ENCODE measurements at places on chromosomes 7 and 10.

DNA sequence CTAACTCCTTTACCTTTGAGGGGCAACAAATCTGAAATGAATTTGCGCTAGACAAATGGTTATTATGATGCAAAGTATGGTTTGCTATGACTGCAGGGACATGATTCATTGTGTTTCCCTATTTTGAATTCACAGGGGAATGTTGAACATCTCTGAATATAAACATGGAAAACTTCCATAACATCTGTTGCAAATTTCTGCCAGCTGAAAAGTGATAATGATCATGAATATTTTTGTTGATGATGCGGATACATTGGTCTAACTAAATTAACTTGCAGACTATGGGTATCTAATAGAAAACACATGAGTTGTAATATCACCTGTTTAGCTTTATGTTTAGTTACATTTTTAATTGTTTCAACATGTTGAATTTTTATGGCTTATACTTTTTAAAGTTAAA is 1325.5 kb downstream of the REEP3 start:
- no peak for DNase-seq

GRCh38 chr10:34185998-34186397 is 629.1 kb downstream of the PARD3 start:
- DNase-seq = no peak

DNA sequence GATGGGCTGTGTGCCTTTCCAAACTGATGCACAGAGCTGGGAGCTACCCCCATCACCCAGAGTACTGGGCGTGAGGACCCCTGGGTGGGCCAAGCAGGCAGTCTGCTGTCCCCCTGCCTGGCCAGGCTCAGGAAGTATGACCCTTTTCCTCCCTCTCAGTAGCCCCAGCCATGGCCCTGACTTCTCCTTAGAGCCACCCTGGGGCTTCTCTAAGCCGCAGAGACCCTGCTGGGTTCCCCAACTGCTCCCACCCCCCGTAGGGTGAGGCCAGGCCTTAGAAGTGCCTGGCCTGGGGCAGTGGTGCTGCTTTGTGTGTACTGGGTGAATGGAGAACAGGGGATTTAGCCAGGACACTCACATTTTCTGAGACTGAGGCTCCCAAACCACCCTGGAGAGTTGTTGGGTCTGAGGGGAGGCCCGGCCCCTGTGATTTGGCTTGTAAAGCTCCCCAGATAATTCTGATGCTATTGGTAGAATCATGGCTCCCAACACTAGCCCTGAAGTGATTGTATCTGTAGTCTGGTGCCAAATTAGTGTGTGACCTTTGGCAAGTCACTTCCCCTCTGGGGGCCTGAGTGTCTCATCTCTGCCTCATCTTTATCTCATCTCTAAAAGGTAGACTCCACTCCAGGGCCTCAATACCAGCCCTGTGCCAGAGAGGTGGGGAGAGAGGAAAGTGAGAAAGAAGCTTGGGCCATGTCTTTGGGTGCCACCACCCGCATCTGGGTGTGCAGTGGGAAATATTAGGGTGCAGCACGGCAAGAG is 99.7 kb upstream of the PPIF start:
- no peak for DNase-seq

DNA sequence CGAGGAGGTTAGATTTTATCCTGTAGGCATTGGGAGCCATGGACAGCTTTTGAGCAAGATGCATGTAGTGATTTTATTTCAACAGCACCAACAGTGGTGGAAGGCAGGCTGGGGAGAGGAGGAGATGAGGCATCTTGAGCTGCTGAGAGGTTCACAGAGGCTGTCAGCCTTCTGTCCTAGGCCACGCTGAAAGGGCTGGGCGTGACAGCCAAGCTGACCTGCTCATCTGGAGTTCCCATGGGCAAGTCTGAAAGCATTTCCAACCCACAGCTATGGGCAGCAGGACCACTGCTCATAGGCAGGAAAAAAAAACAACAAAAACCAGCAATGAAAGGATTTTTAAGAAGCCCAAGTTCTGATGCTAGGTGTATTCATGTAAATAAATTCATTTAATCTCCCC is 7.7 kb downstream of the NEURL1 start:
- no peak for DNase-seq

DNA sequence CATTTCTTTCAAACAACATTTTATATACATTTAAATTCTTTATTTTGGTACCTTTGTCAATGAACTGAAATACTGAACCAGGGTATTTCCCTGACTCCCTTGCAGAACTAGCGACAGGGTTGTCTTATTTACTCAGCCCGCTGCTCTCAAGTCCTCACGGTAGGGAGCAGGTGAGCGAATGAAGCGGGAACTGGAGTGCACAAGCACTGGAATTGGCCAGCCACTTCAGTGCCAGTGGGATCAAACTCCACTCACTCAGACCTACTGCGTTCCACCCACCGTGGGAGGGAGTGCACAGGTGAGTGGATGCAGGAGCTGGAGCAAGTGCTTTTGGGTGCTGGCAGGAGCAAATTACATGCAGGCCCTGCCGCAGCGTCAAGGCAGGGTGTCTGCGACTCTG is 28.1 kb upstream of the NEUROD6 start:
- no peak for DNase-seq

DNA sequence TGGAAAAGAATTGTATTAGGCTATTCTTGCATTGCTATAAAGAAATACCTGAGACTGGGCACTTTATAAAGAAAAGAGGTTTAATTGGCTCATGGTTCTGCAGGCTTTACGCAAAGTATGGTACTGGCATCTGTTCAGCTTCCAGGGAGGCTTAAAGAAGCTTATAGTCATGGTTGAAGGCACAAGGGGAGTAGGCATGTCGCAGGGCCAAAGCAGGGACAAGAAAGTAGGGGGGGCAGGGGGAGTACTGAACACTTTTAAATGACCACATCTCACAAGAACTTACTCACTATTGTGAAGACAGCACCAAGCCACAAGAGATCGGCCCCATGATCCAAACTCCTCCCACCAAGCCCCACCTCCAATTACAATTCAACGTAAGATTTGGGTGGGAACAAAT is 152.5 kb upstream of the PHF14 start:
- no peak for DNase-seq

GRCh38 chr7:43944286-43944685 is 18.1 kb downstream of the UBE2D4 start:
- no peak for DNase-seq

DNA sequence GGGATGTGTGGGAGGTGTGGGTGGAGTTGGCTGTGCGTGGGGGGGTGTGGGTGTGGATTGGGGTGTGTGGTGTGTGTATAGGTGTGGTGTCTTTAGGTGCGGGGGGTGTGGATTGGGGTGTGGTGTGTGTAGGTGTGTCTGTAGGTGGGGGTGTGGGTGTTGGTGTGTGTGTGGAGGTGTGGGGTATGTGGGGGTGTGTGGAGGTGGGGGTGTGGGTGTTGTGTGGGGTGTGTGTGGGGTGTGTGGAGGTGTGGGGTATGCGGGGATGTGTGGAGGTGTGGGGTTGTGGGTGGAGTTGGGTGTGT is 33.9 kb downstream of the SPDYE17 start:
- no peak for DNase-seq
